ENCODE measurements at places on chromosomes 13 and 19.

- H3K27ac ChIP-seq = peak overlapping the region; percentile 75
- no peaks in the 10 kb centered on the region for H3K27me3 ChIP-seq
- no peak overlapping the region for H3K4me3 ChIP-seq
- H3K36me3 ChIP-seq = no peaks in the 10 kb centered on the region
- peaks cover 35% of the 10 kb centered on the region for H3K4me1 ChIP-seq
Observed at GRCh38 chr19:18967358-18968146, 26.5 kb upstream of the HOMER3 start.

DNA sequence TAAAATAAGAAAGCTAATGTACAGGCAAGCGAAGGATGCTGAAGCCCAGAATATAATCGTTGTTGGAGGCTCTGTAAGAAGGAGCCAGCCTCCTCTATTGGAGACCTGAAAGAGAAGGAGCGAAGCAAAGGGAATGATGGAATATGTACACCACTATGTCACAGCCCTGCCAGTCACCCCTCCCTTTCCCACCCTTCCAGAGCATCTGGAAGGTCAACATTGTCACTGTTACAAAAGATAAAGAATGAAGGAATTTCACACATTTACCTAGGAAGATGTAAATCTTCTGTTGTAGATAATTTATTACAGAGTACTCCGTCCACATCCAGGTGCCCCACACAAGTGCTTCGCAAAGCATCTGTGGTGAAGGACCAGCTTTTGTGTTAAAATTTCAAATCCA is 39.7 kb upstream of the SACS start:
- no peaks in the 10 kb centered on the region for H3K4me1 ChIP-seq
- no peak for DNase-seq
- H3K27ac ChIP-seq = no peak overlapping the region
- H3K27me3 ChIP-seq = no peaks in the 10 kb centered on the region
- H3K4me3 ChIP-seq = no peak overlapping the region
- no peaks in the 10 kb centered on the region for H3K36me3 ChIP-seq

DNA sequence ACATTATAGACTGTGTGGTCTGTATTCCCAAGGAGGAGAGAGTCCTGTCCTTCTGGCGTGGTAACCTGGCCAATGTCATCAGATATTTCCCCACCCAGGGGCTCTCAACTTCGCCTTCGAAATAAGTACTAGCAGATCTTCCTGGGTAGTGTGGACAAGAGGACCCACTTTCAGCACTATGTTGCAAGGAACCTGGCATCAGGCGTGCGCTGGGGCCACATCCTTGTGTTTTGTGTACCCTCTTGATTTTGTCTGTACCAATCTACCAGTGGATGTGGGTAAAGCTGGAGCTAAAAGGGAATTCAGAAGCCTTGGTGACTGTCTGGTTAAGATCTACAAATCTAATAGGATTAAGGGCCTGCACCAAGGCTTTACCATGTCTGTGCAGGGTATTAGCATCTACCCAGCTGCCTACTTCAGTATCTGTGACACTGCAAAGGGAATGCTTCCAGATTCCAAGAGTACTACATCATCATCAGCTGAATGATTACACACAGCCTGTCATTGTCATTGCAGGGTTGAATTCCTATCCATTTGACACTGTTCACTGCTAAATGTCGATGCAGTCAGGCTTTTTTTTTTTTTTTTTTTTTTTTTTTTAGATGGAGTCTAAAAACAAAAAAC is 148.0 kb downstream of the PRR20E start:
- no peaks in the 10 kb centered on the region for H3K36me3 ChIP-seq
- H3K4me3 ChIP-seq = no peak overlapping the region
- no peaks in the 10 kb centered on the region for H3K4me1 ChIP-seq
- peak; percentile 75 for DNase-seq
- H3K27me3 ChIP-seq = no peaks in the 10 kb centered on the region

GRCh38 chr13:28751175-28751960 is 32.6 kb upstream of the SLC46A3 start:
- H3K4me1 ChIP-seq = peaks cover 22% of the 10 kb centered on the region
- H3K36me3 ChIP-seq = no peaks in the 10 kb centered on the region
- no peak overlapping the region for H3K27ac ChIP-seq
- H3K27me3 ChIP-seq = no peaks in the 10 kb centered on the region
- DNase-seq = no peak

Data from vagina (tissue), 2 donors.